EH (cell line): ENCODE measurements at places on chromosomes 4 and X.

- DNase-seq, result no peak
Observed at GRCh38 chrX:75295641-75296040, 21.8 kb downstream of the UPRT start.

DNA sequence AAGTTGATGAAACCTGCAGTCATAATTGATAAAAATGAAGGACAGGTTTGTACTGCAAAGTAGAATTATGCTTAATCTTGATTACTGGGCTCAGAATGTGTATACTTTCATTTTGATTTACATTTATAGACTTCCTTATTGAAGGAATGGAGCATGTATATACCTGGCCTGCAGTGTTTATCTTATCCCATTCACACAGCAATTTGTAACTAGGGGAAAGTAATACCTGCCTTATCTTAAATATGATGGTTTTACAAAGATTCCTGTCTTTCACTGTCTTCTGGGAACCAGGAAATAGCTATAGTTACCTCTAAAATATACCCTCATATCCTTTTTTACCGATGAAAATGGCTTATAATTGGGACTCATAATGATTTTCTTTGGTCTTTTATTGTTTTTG is 29.7 kb downstream of the ADD1 start:
- no peak for DNase-seq

GRCh38 chrX:139506333-139506732 is 24.2 kb upstream of the F9 start:
- no peak for DNase-seq

DNA sequence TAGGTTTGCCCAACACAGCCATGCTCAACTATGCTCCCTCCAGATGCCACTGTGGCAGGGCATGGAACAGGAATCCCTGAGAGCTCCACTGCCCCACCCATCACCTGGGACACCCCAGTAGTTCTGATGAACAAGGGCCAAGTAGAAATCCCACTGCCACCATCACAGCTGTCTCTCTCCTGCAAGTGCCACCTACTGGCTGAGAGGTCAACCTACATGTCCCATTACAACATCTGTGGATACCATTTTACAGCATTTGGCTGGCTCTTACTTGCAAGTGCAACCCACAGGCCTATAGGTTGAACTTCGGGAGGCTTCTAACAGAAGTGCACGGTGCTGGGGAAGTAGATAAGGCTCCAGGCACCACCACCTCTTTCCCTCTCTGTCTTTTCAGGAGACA is 142.5 kb downstream of the CXXC4 start:
- DNase-seq, result no peak

- no peak for DNase-seq
Observed at GRCh38 chrX:53089925-53090324, 4.0 kb upstream of the KANTR start.

DNA sequence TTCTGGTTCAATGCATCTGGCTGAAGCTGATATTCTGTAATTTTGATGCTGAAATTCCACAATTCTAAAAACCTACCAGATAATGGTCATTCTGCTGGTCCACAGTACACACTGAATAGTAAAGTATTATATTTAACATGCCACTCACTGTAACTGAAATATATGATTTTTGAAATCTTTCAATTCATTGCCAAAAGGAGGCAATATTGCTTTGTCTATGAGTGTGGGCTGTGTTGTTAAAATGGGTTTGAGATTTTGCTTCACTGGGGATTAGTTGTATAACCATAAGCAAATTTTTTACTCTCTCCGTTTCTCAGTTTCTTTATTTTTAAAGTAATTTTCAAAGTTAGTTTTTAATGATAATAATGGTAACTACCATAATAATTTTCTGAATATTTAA is 1404.1 kb upstream of the IGFBP7 start:
- no peak for DNase-seq

GRCh38 chrX:139093201-139093600 is 381.7 kb upstream of the FGF13 start:
- DNase-seq, result no peak

GRCh38 chr4:17613761-17614415 is 553 bp upstream of the MED28 start:
- DNase-seq, result peak; percentile 87

GRCh38 chr4:2923141-2923551 is 40.1 kb downstream of the NOP14 start:
- DNase-seq, result peak; percentile 70

GRCh38 chr4:76434901-76435527 is at the start of gene SHROOM3:
SHROOM3 (plus strand) TSS chr4:76435229; CDS start chr4:76436053, 824 bp downstream.
- peak; percentile 75 for DNase-seq

DNA sequence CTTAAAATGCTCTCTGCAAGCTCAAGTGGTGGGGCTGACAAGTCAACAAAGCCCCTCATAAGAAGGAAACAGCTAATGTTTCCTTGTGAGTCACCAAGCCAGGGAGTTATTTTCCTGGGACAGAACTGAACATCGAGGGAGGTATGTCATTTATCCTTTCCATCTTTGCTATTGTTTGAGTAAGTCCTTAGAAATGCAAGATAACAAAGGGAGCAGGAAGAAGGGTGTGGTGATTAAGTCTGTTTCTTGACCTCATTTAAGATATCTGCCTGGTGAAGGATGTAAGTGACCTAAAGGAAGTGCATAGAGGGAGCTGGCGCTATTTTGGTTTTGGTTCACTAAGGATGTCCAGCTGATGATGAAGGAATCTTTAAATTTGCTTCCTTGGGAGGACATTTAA is 39.9 kb downstream of the ATG4A start:
- DNase-seq, result peak; percentile 67

DNA sequence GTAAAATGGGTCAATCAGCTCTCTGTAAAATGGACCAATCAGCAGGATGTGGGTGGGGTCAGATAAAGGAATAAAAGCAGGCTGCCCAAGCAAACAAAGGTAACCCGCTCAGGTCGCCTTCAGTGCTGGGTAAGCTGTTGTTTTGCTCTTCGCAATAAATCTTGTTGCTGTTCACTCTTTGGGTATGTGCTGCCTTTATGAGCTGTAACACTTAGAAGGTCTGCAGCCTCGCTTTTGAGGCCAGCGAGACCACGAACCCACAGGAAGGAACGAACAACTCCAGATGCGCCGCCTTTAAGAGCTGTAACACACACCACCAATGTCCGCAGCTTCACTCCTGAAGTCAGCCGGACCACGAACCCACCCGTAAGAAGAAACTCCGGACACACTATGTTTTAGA is 11.5 kb upstream of the CAMK2D start:
- no peak for DNase-seq

DNA sequence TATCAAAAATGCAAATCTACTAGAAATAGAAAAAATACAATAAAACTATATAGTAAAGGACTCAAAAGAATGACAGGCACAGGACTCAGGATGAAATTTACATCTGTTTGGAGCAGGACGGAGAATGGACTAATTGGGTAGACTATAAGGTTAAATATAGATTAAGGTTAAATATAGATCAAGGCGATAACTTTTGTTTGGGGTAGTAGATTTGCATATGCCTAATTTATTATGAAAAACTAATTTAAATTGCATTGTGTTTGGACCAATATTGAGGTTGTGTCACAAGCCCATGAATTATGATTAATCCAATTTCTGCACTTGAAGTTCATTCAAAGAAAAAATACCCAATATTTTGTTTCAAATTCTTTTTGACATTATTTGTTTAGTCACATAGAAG is 31.0 kb downstream of the MTHFD2L start:
- no peak for DNase-seq

- DNase-seq, result peak; percentile 65
Observed at GRCh38 chrX:134542485-134542884, 82.5 kb downstream of the HPRT1 start.

GRCh38 chr4:6523251-6523650 is 50.8 kb upstream of the PPP2R2C start:
- DNase-seq, result peak; percentile 2

GRCh38 chr4:108361446-108361820 is 192.7 kb upstream of the LEF1 start:
- DNase-seq, result no peak

DNA sequence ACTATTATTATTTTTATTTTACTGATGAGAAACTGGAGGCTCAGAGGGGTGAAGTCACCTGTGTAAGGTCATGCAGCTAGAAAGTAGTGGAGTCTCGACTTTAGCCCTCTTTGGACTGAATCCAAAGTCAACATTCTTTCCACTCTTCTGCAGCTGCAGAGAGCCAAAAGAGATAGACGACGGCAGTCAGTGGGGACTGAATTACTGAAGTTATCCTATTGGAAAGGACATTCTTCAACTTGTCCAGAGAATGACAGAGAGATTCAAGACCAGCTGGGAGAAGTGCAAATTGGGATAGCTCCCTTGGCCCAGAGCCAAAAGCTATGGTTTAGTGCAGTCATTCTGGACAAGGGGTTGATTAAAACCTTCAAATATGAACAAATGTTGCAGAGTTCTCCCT is 42.5 kb downstream of the VGLL1 start:
- peak; percentile 2 for DNase-seq

DNA sequence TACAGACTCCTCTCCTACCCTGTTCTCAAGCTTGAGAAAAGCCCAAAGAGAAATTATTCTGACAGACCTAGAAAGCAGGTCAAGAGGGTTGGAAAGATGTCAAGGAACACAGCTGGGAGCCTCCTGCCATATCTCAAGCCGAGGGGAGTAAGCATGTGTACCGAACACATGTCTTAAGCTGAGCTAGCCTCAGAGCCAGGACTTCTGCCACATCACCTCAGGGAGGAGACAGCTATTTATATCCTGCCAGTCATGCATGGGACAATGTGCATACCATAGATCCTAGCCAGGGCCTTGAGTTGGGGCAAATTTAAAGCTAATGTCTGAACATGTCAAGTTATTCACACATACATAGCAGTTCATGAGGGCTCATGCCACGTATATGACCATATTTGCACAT is 11.8 kb downstream of the TMEM31 start:
- DNase-seq, result peak; percentile 80

DNA sequence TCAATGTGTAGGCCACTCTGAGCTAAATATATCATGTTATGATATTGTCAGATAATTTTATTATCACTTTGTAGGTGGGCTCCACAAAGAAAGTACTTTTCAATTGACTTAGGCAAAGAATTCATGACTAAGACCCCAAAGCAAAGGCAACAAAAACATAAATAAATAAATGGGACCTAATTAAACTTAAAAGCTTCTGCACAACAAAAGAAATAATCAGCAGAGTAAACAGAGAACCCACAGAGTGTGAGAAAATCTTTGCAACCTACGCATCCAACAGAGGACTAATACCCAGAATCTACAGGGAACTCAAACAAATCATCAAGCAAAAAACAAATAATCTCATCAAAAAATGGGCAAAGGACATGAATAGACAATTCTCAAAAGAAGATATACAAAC is 15.2 kb upstream of the PDLIM5 start:
- DNase-seq, result no peak

DNA sequence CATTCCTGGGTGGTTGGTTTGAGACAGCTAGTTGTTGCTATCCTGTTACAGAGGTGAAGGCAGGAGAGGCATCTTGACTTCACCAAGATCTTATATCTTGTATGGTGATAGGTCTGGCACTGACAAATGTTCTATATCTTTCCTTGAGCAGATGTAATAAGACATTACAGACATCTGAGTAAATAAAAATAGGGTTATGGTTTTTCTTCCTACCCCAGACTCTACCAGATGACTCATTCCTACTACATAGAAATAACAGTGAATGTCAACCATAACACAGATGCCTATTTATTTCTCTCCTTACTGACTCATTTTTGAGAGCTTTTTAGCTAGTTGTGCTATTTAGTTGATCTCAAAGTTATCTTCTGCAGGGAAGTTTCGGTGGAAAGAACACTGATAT is 21.9 kb downstream of the HNRNPH2 start:
- DNase-seq, result peak; percentile 75

- DNase-seq, result peak; percentile 29
Observed at GRCh38 chrX:107935200-107935599, 47.0 kb downstream of the TEX13B start.

DNA sequence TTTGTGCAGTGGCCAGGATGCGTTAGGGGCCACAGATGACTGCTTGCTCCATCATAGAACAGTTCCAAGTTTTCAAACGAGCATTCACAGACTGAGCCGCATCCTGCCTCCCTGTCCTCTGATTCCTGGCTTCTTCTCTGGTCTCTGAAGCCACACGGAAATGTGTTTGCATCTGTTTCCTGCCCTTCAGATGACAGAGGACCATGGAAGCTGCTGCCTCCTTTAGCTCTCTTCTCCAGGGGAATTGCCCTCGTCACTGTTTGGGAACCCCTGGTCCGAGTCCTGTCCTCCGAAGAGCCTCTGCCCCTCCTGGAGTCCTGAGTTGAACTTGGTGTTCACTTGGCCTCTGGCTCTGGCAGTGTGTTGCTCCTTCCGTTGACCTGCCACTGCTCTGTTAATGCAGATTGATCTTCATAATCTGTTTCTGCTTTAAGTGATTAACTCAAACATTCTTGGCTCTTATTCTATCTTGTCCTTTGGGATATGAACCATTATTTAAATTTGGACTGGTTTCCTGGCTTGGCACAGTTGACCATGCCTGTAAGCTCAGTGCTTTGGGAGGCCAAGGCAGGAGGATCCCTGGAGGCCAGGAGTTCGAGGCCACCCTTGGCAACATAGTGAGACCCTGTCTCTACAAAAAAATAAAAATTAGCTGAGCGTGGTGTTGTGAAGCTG is 96.0 kb downstream of the PTTG2 start:
- no peak for DNase-seq

DNA sequence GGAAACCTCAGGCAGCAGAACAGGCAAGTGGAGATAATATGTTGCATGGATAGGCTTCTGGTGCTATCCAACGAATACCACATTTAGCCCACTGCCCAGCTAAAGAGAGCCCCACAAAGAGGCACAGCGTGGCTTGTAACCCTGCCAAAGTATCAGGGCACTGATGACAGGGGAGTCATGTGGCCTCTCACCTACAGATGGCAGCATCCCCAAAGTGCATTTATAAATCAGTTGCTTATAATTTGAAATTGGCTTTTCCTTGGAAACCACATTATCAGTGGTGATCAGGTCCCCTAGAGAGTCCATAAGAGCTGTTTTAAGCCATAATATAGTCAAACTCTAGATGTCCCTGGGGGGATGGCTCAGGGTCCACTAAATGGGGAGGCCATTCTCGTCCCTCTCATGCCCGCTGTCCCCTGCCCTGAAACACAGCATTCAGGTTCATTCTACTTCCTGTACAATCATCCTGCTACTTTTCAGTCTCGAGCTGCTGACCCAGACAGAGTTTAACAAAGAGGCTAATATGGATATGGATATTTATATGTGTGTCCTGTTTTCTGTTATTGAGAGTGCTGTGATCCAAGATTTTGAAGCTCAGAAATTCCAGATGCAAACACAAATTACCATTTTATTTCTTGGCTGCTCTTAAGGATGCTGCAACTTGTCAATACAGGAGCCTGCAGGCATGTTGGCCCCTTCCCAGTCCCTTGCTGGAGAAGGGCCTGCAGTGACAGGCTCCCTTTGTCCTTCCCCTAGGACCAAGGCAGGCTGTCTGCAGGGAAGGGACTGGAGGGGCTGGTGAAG is 28.5 kb downstream of the SRPX start:
- DNase-seq, result peak; percentile 38

DNA sequence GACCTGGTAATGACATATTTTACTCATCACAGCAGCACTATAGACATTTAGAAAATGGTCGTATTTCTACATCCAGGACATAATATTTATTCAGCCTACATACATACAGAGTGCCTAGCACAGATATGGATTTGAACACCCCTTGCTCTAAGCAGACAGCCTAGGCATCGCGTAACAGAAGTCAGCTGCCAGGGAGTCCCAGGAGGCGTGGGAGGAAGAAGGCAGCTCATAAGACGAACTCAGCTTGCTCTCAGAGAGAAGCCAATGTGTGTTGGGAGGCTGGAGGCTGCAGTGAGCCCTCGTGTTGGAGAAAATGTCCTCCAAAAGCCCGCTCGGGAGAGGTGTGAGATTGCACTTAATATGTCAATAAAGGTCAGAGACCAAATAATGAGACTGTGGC is 131.6 kb downstream of the BCOR start:
- DNase-seq, result no peak
